ENCODE measurements at places on chromosomes 13 and 19.
A peak's percentile ranks its signal among the peaks of the same experiment; 100 is the strongest.

DNA sequence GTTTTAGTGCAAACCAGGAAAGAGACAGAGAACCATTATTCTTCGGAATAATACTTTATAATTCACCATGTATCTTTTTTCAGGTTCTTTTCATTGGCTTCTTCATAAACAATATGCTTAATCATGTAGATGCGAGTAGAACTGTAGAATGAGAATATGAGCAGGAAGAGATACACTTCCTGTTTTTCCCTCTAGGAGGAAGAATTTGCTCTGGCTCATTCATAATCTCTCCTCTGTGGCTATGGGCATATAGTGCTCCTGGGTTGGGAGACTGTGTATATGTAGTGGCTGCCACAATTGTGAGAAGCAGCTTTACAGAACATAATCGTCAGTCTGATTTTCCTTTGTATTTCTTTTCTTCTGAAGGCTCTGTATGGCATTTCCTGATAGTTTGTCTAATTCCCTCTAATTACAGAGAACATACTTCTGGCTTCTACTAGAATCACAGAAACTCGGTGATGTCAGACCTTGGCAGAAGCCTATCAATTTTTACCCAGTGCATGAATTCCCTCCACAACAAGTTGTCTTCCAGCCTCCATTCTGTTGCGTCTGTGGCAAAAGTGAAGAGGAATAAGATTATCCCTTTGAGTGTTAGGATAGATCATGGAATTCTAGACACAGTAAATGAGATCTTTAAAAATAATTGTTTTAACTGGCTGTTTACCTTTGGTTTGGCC lies 2.9 kb upstream of the DCLK1 start:
- DNase-seq = no peak

DNA sequence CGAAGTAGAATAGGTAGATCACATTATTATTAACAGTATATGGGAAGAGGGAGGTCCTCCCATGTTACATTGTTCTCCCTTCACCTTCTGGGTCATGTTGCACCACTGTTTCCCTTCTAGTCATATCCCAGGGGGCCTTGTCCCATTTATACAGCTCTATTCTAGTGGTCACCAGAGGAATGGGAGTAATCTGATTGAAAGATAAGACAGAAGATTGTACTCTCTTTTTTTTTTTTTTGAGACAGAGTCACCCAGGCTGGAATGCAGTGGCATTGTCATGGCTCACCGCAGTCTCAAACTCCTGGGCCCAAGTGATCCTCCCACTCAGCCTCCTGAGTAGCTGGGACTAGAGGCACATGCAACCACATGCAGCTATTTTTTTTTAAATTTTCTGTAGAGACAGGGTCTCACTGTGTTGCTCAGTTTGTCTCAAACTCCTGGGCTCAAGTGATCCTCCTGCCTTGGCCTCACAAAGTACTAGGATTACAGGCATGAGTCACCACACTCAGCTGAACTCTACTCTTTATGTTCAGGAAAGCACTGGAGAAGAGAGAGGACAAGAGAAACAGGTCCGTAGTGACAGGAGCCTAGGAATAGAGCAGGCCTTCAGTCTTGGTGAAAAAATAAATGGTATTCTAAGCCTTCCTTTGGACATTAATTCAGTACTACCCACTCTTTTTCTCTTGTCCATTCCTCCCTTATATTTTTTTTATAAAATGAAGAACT lies 4.3 kb upstream of the ZNF529 start:
- no peak for DNase-seq

GRCh38 chr13:99065235-99066015 lies 87.6 kb upstream of the DOCK9 start:
- no peak for DNase-seq

GRCh38 chr13:103759361-103759760 lies 693.1 kb upstream of the SLC10A2 start:
- DNase-seq = no peak

GRCh38 chr13:80048030-80048429 lies 292.9 kb downstream of the SPRY2 start:
- no peak for DNase-seq

DNA sequence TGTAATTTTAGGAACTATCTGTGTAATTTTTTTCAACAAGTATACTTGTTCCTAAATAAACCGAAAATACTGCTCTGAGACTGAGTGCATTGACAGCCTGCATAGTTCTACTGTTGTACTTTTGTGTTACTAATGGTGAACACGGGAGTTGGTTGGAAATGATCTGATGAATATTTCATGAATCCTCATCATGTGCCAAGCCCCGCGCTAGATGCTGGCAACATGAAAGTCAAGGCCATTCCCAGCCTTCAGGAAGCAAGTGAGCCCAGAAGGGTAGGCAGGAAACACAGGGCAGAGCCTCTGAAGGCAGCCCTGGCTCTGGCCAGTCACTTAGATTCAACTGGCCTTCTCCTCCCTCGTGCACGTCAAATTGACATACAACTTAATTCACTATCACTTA lies 106.1 kb downstream of the ABCC4 start:
- DNase-seq = no peak

- DNase-seq = peak; percentile 37
Measured at GRCh38 chr19:5340637-5341447, at the start of gene PTPRS. Gene PTPRS, minus strand, starts transcription at chr19:5340812. Its CDS starts 54,672 bp downstream, at chr19:5286140.

DNA sequence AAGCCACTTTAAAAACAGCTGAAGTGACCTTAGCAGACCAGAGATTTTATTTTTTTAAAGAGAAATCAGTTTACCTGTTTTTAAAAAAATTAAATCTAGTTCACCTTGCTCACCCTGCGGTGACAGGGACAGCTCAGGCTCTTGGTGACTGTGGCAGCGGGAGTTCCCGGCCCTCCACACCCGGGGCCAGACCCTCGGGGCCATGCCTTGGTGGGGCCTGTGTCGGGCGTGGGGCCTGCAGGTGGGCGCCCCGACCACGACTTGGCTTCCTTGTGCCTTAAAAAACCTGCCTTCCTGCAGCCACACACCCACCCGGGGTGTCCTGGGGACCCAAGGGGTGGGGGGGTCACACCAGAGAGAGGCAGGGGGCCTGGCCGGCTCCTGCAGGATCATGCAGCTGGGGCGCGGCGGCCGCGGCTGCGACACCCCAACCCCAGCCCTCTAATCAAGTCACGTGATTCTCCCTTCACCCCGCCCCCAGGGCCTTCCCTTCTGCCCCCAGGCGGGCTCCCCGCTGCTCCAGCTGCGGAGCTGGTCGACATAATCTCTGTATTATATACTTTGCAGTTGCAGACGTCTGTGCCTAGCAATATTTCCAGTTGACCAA lies 10.8 kb downstream of the PLPPR3 start:
- DNase-seq = no peak

DNA sequence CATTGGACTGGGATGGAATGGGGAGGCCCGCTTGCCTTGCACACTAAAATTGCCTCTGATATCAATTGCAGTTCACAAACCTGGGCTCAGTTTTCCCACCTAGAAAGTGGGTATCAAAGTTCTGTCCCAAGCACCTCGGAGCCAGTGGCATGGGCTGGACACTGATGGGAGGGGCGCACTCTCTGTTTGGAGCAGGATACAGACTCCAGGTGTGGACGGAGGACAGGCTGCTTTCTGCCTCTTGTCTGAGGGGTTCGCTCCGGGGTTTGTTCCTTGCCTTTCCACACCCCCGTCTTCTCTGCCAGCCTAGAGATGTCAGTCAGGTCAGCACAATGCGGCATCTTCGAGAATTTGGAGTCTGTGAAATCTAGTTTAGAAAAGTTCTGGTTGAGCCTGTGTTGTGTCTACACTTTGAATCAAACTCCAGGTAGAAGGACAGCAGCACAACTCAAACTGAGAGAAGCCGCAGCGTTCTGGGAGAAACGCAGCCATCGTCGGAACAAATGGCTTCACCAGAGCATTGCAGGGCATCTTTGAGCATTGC lies 141.9 kb downstream of the TEX29 start:
- DNase-seq = no peak

- no peak for DNase-seq
Measured at GRCh38 chr13:74820809-74821208, 661.2 kb downstream of the TBC1D4 start.

DNA sequence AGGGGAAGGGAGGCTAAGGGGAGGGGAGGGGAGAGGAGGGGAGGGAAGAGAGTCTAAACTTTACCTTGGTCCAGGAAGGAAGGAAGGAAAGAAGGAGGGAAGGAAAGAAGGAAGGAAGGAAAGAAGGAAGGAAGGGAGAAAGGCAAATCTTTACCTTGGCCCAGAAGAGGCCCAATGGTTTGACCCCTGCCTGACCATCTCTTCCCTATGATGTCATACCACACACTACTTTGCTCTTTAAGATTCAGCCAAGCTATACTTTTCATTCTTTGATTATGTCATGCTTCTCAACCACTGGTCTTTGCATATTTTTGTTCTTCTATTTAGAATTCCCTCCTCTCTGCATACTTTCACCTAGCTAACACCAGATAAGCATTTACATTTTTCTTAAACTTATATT lies 1077.5 kb downstream of the PCDH9 start:
- DNase-seq = no peak

GRCh38 chr19:31562966-31563612 lies 213.9 kb upstream of the TSHZ3 start:
- no peak for DNase-seq

DNA sequence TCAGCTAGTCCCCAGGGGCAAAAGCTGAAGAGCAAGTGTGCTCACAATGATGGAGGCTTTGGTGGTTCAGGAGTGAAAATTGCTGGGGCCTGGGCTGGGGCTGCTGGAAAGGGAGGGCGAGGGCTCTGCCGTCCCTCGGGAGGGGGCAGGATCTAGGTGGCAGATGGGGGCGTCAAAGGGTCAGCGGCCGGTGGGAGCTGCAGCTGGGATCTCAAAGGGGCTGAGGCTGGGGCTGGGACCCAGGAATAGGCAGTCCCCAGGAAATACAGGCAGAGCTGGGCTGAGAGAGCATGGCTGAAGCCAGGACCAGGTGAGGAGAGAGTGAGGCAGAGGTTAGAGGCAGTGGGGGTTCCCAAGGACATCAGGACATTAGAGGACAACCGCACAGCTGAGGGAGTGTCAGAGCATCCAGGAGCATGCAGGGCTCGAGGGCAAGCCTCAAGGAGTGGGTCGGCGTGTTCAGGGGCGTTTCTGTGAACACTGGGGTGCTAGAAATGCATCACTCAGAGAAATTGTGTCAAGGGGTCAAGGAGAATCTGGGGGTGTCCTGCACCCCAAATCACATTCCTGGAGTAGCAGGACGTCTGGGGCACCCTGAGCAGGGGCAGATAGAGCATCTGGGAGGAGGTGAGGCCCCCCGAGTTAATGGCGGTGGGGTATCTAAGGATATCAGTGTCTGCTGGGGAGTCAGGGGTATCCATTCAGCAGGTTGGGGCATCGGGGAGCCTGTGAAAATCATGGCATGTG lies 1.2 kb upstream of the SYNE4 start:
- no peak for DNase-seq

- DNase-seq = peak; percentile 39
Measured at GRCh38 chr13:113297370-113298042, 467 bp downstream of the LAMP1 start.

GRCh38 chr13:21608961-21609360 lies 5.0 kb upstream of the MICU2 start:
- no peak for DNase-seq

DNA sequence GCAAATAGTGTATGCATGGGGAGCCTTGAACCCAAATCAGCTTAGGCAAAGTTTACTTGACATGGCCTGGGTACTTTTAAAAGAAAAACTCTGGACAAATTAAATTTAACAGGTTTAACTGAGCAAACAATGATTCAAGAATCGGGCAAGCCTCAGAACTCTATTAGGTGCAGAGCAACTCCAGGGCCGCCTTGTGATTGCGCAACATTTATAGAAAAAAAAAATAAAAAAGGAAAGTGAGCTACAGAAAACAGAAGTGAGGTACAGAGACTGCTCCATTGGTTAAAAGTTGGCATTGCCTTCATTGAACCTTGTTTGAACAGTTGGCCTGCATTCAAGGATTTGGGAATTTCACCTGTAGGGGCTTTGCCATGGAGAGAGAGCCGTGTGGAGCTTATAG lies 421.0 kb upstream of the TSHZ3 start:
- DNase-seq = no peak

GRCh38 chr19:40252395-40252794 lies 25.9 kb upstream of the CCNP start:
- DNase-seq = no peak

GRCh38 chr19:5155586-5156210 lies 184.9 kb downstream of the PTPRS start:
- no peak for DNase-seq

DNA sequence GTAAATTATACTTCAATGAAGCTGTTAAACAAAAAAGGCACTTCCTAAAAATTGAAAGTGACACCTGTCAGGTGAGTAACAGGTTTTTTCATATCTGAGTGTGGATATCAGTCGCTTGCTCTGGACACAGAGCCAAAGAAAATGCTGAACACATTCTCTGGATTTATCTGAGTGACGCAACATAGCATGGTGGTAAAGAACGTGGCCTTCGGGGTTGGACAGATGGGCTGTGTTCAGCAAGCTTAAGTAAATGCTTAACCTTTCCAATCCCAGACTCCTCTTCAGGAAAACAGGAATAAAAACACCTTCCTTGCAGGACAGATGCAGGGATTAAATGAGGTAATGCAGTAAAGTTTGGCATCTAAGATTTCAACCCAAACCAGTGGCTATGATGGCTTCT lies 132.0 kb downstream of the FOXO1 start:
- no peak for DNase-seq

DNA sequence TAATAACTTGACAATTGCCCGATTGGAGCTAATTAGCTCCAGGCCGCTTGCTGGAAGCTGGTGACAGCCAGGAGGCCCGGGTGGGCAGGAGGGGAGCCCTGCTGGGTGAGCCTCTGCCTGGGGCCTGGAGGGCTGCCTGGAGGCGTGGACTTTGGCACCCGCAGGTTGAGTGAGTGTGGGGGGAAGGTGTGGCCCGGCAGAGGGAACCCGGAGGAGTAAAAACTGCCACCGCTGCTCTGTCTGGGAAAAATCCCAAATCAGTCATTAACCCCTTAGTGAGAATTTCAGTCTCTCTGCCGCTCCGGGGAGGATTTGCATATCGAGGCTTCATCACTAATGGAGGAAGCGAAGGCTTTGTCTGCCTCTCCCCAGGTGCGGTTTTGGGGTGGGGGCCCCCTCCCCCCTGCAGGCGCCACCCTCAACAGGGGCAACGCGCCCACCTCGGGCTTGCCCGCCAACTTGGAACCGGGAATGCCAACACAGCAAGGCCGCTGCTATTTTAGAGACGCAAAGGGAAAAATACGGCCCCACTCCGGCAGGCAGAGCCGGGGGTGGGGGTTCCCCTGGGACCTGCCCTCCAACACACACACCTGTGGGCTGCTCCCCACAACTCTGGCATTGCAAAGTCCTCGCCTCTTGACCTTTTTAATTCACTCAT lies 6.2 kb downstream of the EFNA2 start:
- no peak for DNase-seq

DNA sequence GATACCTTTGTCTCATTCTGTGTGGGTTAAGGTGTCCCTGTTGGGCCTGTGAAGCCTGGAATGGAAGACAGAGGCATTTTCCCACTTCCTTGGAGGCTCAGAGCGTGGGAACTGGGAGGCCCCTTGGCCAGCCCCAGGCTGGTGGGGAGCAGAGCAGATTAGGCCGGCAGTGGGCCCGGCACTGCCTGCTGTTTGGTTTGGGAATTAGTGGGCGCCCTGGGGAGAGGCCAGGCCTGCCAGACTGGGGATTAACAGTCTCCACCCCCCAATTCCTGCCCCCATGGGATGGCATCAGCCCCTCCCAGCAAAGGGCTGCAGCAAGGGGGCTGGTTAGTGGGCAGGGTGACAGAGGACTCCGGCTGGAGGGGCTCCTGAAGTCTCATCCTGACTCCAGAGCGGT lies 3.1 kb upstream of the BEST2 start:
- no peak for DNase-seq
